ENCODE measurements at places on chromosomes 16 and 17. TPM values are rescaled to one million over a fixed set of nuclear protein-coding genes. Genes with fewer than 3 reads are reported as not detected.

Gene RAB11FIP4
- total RNA-seq: 0.07 TPM

Gene SLC38A8
- total RNA-seq: not detected

Gene SLC16A11
- 0.78 TPM for total RNA-seq

Gene CACNG5
- not detected for total RNA-seq

Gene MPV17L
- 0.39 TPM for total RNA-seq

Gene MYO15A
- total RNA-seq: 0.20 TPM

Gene EFCAB5
- total RNA-seq: 0.26 TPM

Gene EVPL
- total RNA-seq: not detected
